ENCODE measurements at places on chromosomes 7 and 10. TPM values are rescaled to one million over a fixed set of nuclear protein-coding genes. Genes with fewer than 3 reads are reported as not detected.

The ZNF425 gene
- 2.2 TPM for total RNA-seq

The CTAGE15 gene
- 0.24 TPM for total RNA-seq

The CDHR1 gene
- total RNA-seq: 0.52 TPM

The VOPP1 gene
- 91.6 TPM for total RNA-seq

Data from thymus (tissue), 14 donors.